ENCODE measurements at places on chromosomes 5 and 9.

GRCh38 chr5:148972396-148972795, 90.5 kb downstream of the SH3TC2 start:
- DNase-seq, result no peak

GRCh38 chr5:65264420-65264819, 217.3 kb downstream of the ADAMTS6 start:
- DNase-seq, result no peak

- DNase-seq, result no peak
These were observed 159.4 kb upstream of the CCNH start for GRCh38 chr5:87572090-87572489.

DNA sequence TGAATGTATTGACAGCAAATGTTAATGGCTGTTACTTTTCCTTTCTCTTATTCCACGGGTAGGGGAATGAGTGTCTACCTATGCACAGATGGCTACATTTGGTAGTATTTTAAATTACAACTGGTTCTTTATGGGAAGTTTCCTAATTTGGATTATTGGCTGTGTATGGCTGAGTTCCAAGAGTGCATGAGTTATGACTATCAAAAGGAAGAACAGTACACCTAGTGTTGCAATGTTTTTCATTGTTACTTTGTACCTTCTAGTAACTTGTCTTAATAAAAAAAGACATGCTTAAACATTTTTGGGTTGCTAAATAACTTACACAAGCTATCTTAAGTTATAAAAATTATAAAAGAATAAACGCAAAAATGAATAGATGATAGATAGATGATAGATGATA, 35.8 kb upstream of the MAMDC2 start:
- no peak for DNase-seq

GRCh38 chr9:117815948-117816347, 111.7 kb downstream of the TLR4 start:
- DNase-seq, result no peak

GRCh38 chr9:112411626-112412027, 31.7 kb downstream of the HSDL2 start:
- DNase-seq, result peak; percentile 22

DNA sequence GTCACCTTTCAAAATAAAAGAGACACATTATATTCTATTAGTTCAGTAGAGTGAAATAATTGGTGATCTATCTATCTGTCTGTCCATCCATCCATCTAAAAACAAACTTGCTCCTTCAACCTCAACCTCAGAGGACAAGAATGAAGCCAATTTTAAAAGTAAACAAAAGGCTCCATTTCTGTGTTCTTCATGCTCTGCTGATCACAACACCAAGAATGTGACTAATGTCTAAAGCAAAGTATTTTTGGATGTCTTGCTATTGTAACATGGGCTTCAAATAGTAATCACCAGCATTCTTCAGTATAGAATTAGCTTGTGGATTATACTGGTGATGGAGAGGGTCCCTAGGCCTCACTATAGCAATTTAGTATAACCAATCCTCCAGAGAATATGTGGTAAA, 1304.4 kb downstream of the MAT2B start:
- DNase-seq, result no peak
